NCI-H1417 (cell line): ENCODE measurements at places on chromosomes 7 and 10.

DNA sequence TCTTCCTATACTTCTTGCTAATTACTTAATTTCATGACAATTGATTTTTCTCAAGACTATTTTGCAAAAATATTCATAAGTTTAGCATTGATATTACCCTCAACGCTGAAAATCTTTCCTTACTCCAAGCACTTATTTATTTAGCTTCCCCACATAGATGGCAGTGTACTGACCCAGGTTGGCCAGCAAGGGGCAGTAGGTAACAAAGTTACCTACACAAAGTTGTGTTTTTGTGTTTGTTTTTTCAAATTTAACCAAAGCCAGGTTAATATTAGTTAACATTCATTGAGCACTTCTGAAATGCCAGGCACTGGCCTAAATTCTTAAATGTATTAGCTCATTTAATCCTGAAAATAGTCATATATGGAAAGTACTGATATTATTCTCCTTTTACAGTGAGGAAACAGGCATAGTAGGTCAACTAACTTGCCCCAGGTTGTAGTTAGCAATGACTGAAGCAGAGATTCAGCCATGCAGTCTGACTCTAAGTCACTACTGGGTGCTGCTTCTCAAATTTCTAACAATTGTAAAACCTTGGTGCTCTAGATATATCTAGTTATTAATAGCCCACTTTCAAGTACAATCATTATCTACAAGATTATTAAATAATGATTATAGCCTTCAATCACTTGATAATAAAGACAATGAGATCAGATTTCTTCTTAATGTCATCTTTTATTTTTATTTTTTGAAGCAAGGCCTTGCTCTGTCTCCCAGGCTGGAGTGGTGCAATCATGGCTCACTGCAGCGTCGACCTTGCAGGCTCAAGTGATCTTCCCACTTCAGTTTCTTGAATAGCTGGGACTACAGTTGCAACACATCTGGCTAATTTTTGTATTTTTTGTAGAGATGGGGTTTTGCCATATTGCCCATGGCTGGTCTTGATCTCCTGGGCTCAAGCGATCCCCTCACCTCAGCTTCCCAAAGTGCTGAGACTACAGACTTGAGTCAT lies 5.8 kb upstream of the GGCT start:
- no peak for DNase-seq

GRCh38 chr7:33936503-33936902 lies 31.2 kb downstream of the BMPER start:
- DNase-seq: no peak

DNA sequence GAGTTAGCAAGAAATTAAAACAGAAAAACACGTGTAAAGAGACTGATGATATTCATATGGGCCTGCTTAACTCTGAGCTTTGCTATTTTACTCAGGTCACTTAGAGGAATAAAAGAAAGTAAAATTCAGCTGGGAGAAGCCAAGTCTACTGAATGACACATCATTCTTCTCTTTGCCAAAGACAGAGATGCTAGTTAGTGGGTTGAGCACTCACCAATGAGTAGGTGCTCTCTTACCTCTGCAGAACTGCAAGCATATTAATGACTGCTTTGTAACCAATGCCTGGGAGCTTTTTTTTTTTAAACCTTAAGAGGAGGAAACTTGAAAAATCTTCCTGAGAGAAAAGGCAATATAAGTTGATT lies 44.8 kb upstream of the BAMBI start:
- DNase-seq: no peak

DNA sequence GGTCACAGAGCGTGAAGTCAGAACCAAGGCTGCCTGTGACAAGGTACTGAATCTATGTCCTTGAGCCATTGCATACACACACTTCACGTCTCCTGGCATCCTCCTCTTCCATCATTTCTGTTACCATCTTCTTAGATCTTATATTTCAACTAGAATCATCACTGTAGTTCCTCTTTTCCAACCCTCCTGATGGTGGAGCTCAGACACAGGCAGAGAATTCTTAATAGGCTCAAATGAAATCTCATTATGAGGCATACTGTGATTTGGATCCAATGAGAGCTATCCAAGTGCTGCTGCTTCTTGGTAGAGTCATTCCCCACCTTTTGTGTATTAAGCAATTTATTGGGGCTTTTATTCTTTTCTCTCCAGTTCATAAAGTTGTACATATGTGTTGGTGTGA lies 113.2 kb downstream of the CALCR start:
- no peak for DNase-seq

DNA sequence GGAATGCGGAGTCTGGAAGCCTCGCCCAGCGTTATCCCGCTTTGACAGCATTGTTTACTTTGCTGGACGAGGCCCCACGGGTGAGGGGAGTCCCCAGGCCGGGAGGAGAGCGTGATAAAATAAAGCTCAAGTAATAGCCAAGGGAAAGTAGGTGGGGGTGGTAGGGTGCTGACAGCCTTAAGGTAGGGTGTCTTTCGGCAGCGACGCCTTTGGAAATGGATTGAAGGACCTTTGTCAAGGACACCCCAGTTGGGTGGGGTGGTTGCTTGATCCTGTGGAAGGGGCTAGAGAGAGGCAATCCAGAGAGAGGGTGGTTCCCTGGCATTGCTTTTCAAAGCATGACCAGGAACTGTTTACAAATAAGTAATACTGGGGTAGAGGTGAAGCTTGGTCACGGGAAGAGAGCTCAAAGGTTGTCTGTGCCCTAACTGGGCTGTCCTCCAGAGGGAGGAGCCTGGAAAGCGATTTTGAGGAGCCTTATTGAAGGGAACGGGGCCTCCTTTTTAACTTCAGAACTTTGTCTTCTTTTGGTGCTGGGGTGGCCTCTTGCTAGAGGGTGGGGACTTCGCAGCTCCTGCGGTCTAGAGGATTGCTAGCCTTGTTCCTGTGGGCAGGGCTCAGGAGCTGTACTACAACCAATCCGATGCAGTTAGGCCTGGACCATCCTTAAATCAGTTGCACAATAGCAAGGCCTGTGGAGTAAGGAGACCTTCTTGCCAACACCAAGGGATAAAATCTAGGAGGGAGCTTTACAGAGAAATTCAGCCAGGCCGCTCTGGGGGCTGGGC lies 1.3 kb downstream of the EIF4EBP2 start:
- no peak for DNase-seq

- DNase-seq: no peak
Observed at GRCh38 chr10:50388181-50388580, 136.9 kb upstream of the ASAH2 start.

DNA sequence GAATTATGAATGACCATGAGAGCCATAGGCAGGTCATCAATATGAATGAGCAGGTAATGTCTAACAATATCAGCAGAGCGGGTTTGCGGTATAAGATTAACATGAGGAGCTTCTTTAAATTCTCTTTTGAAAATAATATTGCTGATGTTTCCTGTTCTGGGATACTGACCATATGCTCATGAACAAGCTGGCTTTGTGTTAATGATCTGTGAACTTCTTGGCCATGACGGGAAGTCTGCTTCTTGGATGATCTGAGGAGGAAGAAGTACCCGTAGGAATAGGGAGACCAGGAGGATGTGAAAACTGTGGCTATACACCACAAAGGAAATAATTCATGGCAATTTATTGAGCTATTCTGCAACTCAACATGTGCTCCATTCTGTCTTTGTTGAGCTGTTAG lies 38.6 kb downstream of the ITGA8 start:
- no peak for DNase-seq

- no peak for DNase-seq
Observed at GRCh38 chr10:54444170-54444569, 356.9 kb downstream of the PCDH15 start.

DNA sequence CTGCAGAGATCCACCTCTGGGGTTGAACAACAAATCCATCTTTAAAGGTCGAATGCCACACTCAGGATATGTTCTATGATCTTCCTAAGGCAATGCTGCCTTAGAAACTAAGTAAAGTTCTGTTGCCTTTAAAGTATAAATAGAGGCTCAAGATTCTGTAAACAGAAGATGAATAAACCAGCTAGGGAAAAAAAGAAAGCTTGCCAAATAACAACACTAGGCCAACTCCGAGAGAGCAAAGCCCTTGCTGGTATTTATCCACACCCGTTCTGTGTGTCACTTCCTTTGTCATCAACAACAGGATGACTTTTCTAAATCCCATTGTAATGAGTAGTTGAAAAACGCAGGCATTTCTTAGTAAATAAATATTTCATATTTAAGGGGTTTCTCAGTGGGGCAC lies 330.0 kb upstream of the GLI3 start:
- DNase-seq: no peak

DNA sequence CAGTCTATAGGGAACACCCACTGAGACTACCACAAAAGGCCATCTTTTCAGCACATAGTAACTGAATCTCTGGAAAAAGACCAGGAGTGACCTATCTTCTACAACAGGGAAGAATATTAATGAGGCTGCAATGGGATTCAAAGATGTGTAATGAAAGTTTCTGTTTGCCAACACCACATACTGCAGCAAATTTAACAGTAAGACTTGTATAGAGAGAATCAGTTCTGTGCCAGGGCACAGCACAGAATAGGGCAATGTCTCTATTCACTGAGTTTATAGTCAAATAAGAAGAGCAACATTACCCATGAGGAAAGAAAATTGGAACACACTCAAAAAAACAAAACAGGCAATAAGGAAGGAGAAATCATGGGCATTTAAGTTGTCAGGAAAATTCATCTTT lies 91.4 kb upstream of the PTN start:
- no peak for DNase-seq

GRCh38 chr7:110677405-110677804 lies 413.5 kb upstream of the LRRN3 start:
- DNase-seq: no peak

GRCh38 chr10:54665095-54665494 lies 135.9 kb downstream of the PCDH15 start:
- DNase-seq: no peak

- DNase-seq: no peak
Observed at GRCh38 chr10:37488792-37489657, 363.6 kb downstream of the ANKRD30A start.

GRCh38 chr10:68329506-68329861 lies 2.4 kb upstream of the HNRNPH3 start:
- no peak for DNase-seq

- DNase-seq: no peak
Observed at GRCh38 chr7:38217672-38218071, 39.6 kb downstream of the STARD3NL start.

DNA sequence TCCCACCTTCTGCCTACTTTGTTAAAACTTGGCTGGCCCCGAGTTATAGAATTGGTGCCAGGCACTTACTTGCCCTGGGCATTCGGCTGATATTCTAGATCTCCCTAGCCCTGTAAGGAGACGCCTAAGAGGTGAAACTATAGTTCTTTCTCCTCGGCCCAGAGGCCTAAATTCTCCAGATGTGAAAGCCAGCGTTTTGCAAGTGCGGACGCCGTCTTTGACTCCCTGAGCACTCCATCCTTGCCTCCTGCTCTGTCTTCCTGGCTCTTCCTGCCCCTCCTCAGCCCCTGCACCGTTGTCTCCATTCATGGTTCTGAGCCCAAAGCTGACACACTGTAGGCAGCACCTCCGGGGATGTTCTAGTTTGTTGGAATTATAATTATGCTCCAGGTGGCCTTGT lies 11.2 kb downstream of the SMKR1 start:
- DNase-seq: no peak
